ENCODE measurements at places on chromosomes 6 and 20. TPM values are rescaled to one million over a fixed set of nuclear protein-coding genes. Genes with fewer than 3 reads are reported as not detected.

DNA sequence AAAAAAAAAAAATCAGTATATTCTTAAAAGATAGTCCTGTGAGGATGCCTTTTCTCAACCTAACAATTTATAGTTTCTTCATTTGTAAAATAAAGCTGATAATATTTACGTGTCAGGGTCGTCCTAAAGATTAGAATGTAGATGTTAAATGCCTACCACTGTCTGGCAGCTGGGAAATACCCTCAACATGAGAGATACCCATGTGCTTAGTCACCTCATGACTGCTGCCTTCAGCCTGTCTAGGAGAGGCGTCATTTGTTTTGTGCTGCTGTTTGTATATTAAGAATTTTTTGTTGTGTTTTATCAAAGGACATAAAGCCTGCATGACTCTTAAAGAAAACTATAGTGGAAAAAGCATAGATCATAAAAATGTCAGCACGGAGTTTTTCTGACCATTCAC lies 9.5 kb downstream of the FAM120B start:
- no peak for DNase-seq

DNA sequence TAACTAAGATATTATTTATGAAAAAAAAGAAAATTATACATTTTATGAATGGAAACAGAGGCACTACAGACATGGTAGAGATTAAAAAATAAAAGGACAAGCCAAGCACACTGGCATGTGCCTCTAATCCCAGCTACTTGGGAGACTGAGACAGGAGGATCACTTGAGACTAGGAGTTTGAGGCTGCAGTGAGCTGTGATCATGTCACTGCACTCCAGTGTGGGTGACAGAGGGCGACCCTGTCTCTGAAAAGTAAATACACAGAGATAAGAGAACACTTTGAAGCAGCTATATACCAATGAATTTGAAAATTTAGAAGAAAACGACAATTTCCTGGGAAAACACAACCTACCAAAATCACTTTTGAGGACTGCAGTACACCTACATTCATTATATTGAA lies 47.4 kb upstream of the TFAP2C start:
- no peak for DNase-seq

- DNase-seq, result no peak
Observed at GRCh38 chr6:147528511-147529145, 20.1 kb downstream of the SAMD5 start.

- no peak for DNase-seq
Observed at GRCh38 chr6:32627831-32628230, 9.4 kb upstream of the HLA-DQA1 start.

Gene HLA-DQA2
- not detected for total RNA-seq

DNA sequence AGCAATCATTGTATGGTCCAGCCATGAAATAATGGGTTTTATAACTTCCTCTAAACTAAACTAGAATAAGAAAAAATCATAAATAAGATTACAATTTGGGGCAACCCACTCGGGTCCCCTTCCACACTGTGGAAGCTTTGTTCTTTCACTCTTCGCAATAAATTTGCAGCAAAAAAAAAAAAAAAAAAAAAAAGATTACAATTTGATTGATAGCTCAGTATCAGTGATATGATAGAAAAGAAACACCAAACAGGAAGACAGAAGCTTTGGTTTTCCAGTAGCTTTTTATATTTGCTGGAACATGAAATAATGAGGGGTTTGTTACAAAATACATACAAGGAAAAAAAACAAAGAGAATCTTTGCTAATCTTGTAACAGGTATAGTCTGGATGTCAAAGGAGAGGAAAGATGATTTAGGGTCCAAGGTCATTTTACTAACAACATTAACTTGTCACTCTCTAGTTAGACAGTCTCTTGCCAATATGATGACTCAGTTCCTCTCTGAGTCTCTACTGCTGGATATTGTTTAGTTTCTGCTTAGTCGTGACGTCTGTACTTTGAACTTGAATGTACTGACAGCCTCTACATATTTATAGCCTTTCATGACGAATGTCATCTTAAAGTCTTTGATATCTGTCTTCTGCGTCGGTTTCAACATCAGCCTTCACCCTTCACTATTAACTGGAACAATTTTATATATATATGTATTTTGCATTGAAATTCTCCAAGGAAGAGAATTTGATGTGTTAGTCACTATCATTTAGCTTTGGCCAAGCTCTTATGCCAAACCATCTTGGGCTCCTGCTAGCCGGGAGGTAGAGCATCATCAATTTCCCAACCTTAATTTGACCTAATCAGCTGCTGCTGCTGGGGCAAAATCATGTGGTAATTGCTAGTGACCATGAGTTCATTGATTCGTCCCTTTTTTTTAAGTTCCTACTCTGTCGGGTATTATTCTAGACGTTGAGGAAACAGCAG lies 213.1 kb upstream of the STXBP5 start:
- peak; percentile 81 for DNase-seq

DNA sequence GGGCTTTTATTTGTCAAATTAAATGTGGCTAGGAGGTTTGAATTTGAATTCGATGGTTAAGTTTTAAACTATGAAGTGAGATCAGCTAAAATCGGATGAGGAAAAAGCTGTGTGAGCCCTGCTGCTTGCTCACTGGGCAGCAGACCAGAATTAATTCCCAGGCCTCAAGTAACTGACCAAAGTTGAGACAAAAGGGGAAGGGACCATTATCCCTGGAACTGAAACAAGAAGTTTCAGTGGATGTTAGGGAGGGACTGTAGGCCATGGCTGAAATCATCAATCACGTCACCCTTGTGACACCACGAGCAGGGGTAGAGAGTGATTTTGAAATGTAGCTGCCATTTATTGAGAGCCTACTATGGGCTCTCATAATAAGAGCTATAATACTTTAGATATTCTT lies 7.0 kb upstream of the PRSS35 start:
- DNase-seq, result no peak

DNA sequence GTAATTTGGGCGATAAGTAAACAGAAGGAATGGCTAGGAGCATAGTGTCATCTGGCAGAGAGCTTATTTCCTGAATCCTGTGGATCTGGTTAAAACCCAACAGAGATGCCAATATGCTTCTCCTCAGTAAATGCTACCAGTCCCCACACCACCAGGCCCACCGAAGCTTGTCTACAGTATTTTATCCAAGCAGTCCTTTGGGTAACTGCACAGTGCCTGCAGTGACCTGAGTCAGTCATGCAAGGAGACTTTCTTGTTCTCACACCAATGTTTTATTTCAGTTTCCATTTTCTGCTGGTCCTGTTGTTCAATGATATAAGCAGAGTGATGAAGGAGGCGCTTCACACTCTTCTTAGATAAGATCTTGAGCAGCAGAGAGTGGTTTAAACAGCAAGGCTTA lies 326.3 kb downstream of the RIMS1 start:
- DNase-seq, result no peak

- DNase-seq, result no peak
Observed at GRCh38 chr20:45087814-45088213, 13.1 kb downstream of the KCNS1 start.

- peak; percentile 93 for DNase-seq
Observed at GRCh38 chr6:160030103-160030502, 61.2 kb downstream of the IGF2R start.

- no peak for DNase-seq
Observed at GRCh38 chr6:52976149-52976548, 18.9 kb downstream of the GSTA4 start.

GRCh38 chr6:132298344-132298949 lies 102.8 kb downstream of the MOXD1 start:
- DNase-seq, result peak; percentile 28

- DNase-seq, result no peak
Observed at GRCh38 chr20:7977709-7978108, 37.5 kb upstream of the HAO1 start.
